ENCODE measurements at places on chromosomes 4 and X. TPM values are rescaled to one million over a fixed set of nuclear protein-coding genes. Genes with fewer than 3 reads are reported as not detected.

- DNase-seq: no peak
Observed at GRCh38 chr4:45323453-45324058, 597.2 kb upstream of the GNPDA2 start.

FAM156B gene
- total RNA-seq: 7.7 TPM

DNA sequence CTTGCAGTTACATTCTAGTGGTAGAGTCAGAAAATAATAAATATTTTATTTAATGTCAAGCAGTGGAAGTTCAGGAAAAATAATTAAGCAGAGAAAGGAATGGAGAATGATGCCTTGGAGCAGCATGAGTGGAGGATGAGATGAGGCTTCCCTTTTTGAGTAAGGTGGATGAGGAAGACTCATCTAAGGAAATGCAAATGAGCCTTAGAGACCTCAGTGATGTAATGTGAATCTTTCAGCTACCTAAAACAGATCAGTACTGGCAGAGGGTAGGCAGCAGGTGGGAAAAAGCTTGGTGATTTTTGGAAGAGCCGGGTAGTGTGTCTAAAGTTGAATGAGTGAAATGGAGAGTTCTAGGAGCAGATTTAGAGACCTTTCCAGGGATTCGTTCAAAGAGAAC lies 118.2 kb downstream of the GRID2 start:
- DNase-seq: no peak

DNA sequence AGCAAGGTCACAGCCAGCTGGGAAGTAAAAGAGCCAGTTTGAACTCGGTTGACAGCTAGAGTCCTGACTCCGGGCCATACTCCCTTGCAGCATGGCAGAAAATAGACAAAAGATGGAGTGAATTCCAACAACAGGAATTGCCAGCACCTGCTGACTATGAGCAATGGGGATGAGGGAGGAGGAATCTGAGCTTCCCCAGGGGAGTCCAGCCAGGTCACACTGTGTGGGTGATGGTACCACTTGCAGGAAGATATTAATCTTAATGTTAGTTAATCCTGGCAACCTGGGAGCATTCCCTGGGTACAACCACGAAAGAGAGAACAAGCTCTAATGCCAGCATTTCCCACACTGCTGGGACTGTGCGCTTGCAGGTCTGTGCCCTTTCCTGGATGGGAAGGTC lies 48.1 kb upstream of the S100G start:
- no peak for DNase-seq

DNA sequence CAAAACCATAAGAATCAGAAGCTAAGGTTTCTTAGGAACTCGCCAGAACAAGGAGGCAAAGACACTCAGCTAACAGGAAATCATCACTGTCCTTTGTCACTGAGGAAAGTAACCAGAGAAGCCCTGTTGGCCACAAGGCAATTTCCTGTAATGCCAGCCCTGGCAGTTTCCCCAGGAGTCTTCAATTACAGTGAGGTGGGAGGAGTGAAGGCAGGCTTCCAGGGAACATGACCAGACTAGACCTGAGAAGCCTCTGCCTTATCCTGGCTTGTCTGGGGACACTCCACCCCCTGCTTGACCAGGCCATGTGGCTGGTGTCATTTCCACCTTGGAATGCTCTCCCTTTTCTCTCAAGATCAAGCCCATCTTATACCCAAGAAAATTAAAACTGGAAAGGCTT lies 125.3 kb downstream of the COL4A6 start:
- DNase-seq: peak; percentile 72

UBE2A gene
- total RNA-seq: 62.7 TPM

DNA sequence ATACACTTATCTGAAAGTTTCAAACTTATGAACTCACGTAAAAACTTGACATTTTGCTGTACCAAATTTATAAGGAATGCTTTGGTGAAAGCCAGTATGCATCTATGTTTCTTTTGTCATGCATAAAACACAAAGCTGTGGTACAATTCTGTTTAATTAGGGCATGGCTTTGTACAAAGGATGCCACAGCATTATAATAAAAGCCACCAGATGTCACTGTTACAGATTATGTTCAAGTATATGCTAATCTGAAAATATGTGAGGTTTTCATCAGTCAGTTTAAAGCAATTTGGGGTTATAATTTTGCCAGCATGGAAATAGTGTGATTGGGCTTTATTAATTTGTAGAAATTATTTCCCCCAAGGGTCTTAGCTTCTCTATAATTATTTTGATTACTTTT lies 69.0 kb downstream of the ATOH1 start:
- no peak for DNase-seq

SCML1 gene
- 0.86 TPM for total RNA-seq

DNA sequence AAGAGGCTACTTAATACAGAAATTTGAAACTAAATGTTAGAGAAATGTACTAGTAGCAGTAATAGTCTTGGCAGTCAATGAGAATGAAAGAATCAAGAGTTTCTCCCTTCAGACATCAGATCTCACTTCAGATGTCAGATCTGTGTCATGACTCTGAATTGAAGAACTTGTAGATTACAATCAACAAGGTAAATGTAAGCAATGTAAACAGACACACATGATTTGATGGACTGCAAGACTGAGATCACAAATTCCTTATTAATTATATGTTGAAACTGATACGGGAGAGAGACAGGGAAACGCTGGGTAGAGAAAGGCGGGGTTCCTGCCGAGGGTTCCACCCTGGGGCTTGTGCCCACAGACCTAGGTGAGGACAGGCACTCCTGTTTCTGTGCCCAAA lies 65.5 kb upstream of the HHIP start:
- DNase-seq: no peak

DNA sequence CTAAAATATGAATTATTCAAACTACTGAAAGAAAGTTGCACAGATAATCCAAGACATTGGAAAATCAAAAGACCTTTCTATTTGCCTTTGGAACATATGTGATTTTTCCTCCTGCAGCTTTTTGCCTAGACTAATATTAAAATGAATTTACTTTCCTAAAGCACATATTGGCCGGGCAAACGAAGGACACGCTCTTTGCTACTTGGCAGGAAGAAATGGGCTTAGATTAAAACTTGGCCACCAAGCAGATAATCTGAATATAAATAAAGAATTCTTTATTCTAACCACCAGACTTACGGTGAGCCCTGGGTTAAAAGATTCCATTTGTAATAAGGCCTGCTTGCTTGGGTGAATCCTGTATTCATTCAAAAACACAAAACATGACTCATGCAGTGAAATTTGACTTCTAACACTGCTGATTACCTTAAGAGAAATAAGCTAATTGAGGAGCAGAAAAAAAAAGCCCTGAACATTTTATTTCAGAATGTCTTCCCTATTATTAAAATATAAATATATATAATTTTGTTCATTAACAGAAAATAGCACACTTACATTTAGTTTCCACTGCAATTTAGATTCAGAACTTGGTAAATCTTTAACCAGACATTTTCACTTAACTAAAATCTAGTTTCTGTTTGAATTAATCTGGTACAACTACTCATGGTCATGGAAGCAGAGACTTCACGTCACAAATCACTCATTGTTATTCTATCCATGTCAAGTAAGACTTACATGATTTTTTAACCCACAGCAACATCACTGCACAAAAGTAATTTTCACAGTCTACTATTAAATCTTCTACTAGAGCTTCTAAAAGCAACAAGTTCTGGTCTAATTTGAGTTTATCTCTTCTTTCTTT lies 116.1 kb upstream of the PLAC1 start:
- DNase-seq: no peak

LRIT3 gene
- total RNA-seq: 1.7 TPM

- DNase-seq: no peak
Observed at GRCh38 chr4:175435381-175435783, 376.7 kb downstream of the GPM6A start.

GRCh38 chr4:24126776-24127175 lies 236.9 kb upstream of the PPARGC1A start:
- DNase-seq: no peak

NEUROG2 gene
- 0.11 TPM for total RNA-seq

- no peak for DNase-seq
Observed at GRCh38 chrX:26558719-26559386, 342.9 kb downstream of the MAGEB5 start.

- DNase-seq: no peak
Observed at GRCh38 chr4:97027728-97028410, 1115.4 kb downstream of the STPG2 start.

DNA sequence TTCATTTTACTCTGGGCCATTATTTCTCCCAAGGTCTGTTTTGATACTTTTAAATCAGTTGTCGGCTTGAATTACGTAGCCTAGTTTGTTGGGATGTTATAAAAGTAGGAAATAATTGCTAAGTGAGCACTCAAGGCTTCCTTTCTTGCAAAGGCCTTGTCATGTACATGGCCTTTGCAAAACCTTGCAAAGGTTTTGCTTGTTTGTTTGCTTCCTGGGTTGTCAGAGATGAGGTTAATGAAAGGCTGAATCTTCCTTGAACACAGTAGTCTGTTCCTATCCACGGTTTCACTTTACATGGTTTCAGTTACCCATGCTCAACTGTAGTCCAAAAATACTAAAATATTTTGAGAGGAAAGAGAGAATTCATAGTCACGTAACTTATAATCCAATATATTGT lies 113.5 kb downstream of the NAA11 start:
- DNase-seq: no peak

STK32B gene
- 1.6 TPM for total RNA-seq

REPS2 gene
- 4.3 TPM for total RNA-seq

GRCh38 chr4:123284168-123284567 lies 112.4 kb upstream of the SPRY1 start:
- DNase-seq: no peak

TCEAL8 gene
- 122 TPM for total RNA-seq

DNA sequence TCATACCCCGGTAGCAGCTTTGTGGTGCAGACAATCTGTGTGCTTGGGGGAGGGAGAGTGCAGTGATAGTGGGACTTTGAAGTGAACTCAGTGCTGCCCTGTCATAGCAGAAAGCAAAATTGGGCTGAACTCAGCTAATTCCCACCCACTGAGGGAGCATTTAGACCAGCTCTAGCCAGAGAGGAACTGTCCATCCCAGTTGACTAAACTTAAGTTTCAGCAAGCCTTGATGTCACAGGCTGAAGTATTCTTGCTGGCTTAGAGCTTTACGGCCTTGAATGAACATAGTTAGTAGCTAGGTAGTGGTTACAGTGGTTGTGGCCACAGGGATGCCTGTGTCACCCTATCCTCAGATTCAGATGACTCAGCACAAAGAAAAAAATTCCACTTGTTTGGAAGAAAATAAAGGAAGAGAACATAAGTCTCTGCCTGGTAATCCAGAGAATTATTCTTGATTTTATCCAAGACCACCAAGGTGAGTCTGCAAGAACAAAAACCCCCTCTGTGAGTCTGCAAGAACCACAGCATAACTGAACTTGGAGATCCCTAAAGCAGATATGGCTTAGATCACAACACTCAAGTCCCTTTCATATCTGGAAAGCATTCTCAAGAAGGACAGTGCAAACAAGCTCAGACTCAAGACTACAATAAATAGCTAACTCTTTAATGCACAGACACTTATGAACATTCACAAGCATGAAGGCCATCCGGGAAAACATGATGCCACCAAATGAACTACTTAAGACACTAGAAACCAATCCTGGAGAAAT lies 39.4 kb downstream of the ADH7 start:
- DNase-seq: no peak

GRCh38 chr4:82787342-82787741 lies 11.3 kb downstream of the SCD5 start:
- peak; percentile 39 for DNase-seq

DNA sequence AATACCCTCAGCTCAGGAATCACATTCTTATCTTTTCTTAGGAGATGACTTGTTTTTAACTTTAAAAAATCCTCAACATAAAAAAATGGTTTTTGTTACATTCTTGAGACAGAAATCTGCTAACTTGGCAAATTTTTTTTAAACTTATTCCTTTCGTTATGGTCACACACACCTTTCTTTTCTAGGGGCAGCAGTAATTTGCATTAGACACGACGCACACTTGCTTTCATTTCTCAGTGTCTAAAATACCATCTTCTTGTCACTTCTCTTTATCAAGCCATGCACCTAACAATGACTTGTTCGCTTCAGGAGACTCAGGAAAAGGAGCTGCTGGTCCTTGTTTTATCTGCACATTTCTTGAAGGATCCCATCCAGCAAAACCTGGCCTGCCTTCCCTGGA lies 112.6 kb upstream of the TBL1X start:
- DNase-seq: no peak

- DNase-seq: no peak
Observed at GRCh38 chr4:150495550-150495949, 86.4 kb upstream of the MAB21L2 start.

NMU gene
- 9.6 TPM for total RNA-seq

SOWAHB gene
- 2.9 TPM for total RNA-seq

DNA sequence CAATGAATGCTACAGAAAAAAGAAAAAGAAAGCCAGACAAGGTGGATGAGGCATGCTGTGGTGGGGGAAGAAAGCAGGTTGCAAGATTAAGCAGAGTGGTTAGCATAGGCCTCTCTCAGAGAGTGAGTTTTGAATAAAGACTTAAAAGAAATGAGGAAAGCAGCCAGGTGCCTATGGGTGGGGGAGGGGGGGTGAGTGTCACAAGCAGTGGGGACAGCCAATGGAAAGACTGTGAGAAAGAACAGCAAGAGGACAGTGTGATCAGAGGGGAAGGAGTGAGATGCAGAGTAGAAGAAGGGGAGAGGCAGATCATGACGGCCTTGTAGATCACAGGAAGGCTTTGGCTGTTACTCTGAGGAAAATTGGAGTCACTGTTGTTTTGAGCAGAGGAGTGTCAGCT lies 162.5 kb downstream of the SOX3 start:
- no peak for DNase-seq

DNA sequence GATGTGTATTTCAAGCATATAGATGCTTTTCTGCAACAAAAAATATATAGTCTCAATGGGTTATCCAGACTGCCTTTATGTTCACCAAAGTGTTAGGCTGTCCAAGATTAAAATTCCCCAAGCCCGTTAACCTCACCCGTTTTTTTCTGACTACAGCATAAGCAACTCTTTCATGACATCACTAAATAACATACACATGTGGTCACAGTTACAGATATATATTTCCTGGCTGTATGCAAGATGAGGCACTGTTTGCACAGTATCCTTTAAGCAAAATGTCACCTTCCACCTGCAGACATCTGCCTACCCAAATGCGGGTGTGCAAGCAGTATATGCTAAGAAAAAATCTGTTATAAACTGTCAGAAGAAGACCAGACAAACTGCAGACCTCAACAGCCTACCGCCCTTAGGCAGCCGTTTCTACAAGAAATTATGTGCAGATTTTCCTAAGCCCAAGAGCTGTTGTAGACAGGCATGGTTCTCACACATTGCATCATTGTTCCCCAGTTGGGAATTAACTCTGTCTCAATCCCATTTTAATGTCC lies 183.1 kb upstream of the MXRA5 start:
- no peak for DNase-seq

DNA sequence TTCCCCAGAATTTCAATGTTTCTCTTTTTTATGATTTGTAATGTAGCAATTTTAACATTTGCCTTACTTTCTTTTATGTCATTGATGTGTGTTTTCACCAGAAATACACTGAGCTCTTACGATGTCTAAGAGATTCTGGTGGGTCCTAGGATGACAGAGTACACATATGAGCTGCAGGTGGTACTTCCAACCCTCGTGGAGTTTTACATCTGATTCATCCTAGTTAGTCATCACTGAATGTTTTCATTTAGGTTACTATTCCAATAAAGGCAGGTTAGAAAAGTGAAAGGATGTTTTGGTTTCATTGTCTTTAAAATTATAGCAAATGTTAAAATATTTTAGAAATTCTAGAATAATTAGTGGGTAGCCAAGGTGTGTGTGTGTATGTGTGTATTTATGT lies 605.9 kb downstream of the ADGRL3 start:
- DNase-seq: no peak

Measured in endodermal cell (in vitro differentiated cells).